Tracheal epithelial cell (primary cell): ENCODE measurements at places on chromosomes 5 and 9. TPM values are rescaled to one million over a fixed set of nuclear protein-coding genes. Genes with fewer than 3 reads are reported as not detected.

RNF183 gene
- total RNA-seq, result under 0.01 and 1.9 TPM in 2 replicates

PCDHGA6 gene
- total RNA-seq, result under 0.01 and 0.24 TPM in 2 replicates

SH3TC2 gene
- total RNA-seq, result 2.3 and 7.2 TPM in 2 replicates

TMEM267 gene
- 18.3 and 23.2 TPM in 2 replicates for total RNA-seq

ACTBL2 gene
- total RNA-seq, result 0.21 and 2.2 TPM in 2 replicates

IL3 gene
- not detected in 2 replicates for total RNA-seq

BARX1 gene
- total RNA-seq, result under 0.01 TPM in 1 of 2 replicates, not detected in the other

CCL19 gene
- not detected in 2 replicates for total RNA-seq

NEURL1B gene
- 6.2 and 20.2 TPM in 2 replicates for total RNA-seq

GABRA1 gene
- not detected in 2 replicates for total RNA-seq

CENPK gene
- 1.5 and 7.5 TPM in 2 replicates for total RNA-seq

SV2C gene
- not detected in 2 replicates for total RNA-seq
